Aorta (tissue), 5 donors: ENCODE measurements at places on chromosomes 16 and 17. TPM values are rescaled to one million over a fixed set of nuclear protein-coding genes. Genes with fewer than 3 reads are reported as not detected.
A peak's percentile ranks its signal among the peaks of the same experiment; 100 is the strongest.

The GRAP gene
- 4.0 TPM for total RNA-seq

The HS3ST3A1 gene
- total RNA-seq: 0.36 TPM

The KRTAP9-7 gene
- total RNA-seq: not detected

GRCh38 chr16:23194497-23195221, 12.1 kb downstream of the SCNN1G start:
- no peaks in the 10 kb centered on the region for H3K27me3 ChIP-seq
- H3K4me3 ChIP-seq: no peak overlapping the region
- DNase-seq: no peak
- H3K4me1 ChIP-seq: peaks cover 6% of the 10 kb centered on the region
- no peaks in the 10 kb centered on the region for H3K36me3 ChIP-seq

- peak overlapping the region; percentile 92 for H3K4me3 ChIP-seq
- H3K36me3 ChIP-seq: no peaks in the 10 kb centered on the region
- peak overlapping the region; percentile 82 for H3K27ac ChIP-seq
- no peaks in the 10 kb centered on the region for H3K4me1 ChIP-seq
- H3K27me3 ChIP-seq: no peaks in the 10 kb centered on the region
Measured at GRCh38 chr17:49577650-49577934, 1.9 kb downstream of the NXPH3 start.

DNA sequence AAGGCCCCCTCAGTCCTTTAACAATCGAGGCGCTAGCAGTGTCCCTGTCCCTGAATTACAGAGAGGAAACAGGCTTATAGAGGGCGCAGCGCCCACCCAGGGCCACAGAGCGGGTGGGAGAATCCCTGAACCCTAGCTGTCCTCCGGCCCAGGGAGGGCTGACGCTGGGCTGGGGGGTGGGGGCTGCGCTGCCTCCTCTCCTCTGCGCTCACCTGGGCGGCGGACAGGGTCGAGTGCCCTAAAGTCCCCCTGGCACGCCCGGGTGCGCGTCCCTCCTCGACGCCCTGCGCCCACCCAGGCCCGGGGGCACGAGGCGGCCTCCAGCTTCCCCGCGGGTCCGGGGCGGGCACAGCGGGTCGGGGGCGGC, 200.4 kb upstream of the N4BP1 start:
- DNase-seq: no peak
- no peaks in the 10 kb centered on the region for H3K4me1 ChIP-seq
- H3K27ac ChIP-seq: no peak overlapping the region
- no peaks in the 10 kb centered on the region for H3K36me3 ChIP-seq

- no peaks in the 10 kb centered on the region for H3K36me3 ChIP-seq
- H3K27me3 ChIP-seq: no peaks in the 10 kb centered on the region
- H3K4me3 ChIP-seq: peak overlapping the region; percentile 85
- H3K4me1 ChIP-seq: no peaks in the 10 kb centered on the region
- no peak for DNase-seq
- no peak overlapping the region for H3K27ac ChIP-seq
Measured at GRCh38 chr16:67966549-67967182, 1.8 kb downstream of the SLC12A4 start.

GRCh38 chr17:5825717-5826330, 241.5 kb upstream of the NLRP1 start:
- no peaks in the 10 kb centered on the region for H3K4me1 ChIP-seq
- DNase-seq: no peak

DNA sequence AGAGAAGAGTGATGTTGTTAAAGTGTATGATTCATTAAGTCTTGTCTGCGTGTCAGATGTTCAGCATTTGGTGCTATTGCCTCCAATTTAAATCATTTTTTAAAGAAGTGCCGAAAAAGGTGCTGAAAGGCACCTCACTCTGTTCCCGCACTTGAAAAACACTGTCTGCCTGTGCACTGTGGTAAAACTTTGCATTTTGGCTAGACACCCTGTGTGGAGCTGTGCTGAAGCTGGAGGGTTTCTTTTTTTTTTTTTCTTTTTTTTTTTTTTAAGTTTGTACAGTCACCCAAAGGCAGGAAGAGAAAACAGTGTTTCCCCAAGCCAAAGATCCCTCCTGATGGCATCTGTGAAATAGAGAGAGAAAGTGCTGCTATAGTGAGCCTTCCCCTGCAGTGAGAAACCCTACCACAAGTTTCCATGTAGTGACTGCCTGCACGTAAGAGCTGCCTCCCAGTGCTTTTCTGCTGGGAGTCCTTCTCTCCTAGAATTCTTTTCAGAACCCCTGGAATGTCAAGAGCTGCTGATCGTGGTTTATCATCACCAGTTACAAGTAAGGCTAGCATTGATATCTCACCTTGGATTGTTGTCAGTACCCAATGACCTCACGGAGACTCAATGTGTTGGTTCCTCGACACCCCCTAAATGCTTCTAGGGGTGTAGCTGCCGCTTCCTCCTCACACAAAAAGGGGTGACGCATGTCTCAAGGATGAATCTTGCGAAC, 116.0 kb upstream of the SOX9 start:
- H3K36me3 ChIP-seq: no peaks in the 10 kb centered on the region
- no peaks in the 10 kb centered on the region for H3K4me1 ChIP-seq
- no peak overlapping the region for H3K4me3 ChIP-seq
- no peaks in the 10 kb centered on the region for H3K27me3 ChIP-seq
- H3K27ac ChIP-seq: no peak overlapping the region

- H3K4me1 ChIP-seq: no peaks in the 10 kb centered on the region
- no peak overlapping the region for H3K4me3 ChIP-seq
- H3K36me3 ChIP-seq: no peaks in the 10 kb centered on the region
- H3K27me3 ChIP-seq: no peaks in the 10 kb centered on the region
Measured at GRCh38 chr17:2875608-2876007, 79.4 kb downstream of the RAP1GAP2 start.

DNA sequence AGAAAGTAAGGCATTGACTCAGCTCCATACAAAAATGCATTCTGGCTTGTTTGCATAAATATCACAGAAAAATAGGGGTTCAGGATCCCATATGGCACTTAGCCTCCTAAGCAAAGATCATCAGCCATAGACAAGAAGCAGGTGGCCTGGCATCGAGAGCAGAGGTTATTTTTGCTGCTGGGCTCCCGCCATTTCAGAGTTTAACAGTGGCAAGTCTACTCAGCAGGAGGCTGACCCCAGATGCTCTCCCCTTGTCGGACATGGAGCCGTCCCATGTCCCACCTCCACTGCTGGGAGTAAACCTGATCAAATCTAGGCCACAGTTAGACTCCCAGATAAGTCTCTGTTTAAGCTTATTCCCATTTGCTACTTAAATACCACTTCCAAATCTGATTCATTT, 269.1 kb downstream of the FTO start:
- H3K27ac ChIP-seq: no peak overlapping the region
- DNase-seq: no peak
- no peak overlapping the region for H3K4me3 ChIP-seq
